ENCODE measurements at places on chromosomes 13 and 19.

DNA sequence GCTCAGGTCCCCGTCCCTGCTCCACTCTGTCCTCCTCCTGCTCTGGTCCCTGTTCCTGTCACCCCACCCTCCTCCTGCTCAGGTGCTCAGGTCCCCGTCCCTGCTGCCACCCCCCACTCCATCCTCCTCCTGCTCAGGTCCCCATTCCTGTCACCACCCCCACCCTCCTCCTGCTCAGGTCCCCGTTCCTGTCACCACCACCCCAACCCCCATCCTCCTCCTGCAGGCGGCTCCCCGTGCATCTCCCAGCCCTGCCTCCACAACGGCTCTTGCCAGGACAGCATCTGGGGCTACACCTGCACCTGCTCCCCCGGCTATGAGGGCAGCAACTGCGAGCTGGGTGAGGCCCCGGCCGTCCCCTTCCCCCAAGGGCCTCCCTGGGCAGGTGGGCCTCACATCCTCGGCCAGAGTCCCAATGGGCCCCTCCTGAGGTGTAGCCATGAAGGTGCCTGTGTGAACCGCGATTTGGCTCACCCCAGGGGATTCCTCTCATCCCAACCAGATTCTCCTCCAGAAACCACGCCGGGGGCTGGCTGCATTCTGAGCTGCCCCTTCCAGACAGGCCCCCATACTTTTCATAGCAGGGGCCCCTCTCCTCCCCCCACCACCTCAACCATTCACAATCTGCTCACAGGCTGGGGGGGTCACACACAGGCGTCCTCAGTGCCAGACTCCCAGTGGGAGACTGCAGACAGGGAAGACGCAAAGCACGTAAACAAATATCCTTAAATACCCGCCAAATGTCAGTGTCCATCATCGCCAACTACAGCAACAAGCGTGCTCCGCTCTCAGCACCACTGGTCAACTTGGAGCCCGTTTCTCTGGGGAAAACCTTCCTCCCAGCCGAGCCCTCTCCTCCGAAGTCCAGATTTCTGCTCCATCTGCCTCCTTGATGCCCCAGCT is 4.6 kb downstream of the PROZ start:
- DNase-seq = no peak

- no peak for DNase-seq
These were observed 157.5 kb downstream of the FLT1 start for GRCh38 chr13:28337166-28338005.

DNA sequence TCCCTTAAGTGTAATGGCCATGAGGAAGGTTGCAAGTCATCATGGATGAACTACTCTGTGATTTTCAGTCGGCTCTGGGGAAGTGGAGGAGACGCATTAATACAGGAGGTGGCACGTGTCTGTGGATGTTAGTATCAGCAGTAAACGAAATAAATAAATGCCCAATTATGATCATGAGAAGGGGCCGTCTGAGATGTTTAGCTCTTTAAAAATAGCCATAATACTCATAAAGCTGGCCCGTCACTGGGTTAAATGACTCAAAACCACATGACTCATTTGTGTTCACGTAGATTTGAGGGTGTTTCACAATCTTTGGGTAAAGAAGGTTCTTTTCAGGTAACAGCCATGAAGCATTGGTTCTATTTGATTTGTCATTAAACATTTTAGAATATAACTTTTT is 620.6 kb downstream of the GPC6 start:
- DNase-seq = no peak

DNA sequence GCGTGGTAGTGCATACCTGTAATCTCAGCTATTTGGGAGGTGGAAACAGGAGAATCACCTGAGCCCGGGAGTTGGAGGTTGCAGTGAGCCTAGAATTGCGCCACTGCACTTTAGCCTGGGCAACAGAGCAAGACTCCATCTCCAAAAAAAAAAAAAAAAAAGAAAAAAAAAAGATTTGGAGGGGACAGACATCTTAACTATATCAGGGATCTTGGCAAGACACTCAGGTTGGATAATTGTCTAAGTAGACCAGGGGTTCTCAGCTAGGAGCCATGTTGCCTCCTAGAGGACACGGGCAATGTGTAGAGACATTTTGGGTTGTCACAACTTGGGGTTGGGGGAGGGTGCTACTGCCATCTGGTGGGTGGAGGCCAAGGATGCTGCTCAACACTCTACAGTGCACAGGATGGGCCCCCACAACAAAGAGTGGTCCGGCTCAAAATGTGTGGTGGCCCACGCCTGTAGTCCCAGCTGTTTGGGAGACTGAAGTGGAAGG is 1.9 kb upstream of the ZNF580 start:
- peak; percentile 80 for DNase-seq

GRCh38 chr19:48378194-48378570 is 13.2 kb downstream of the KDELR1 start:
- DNase-seq = no peak

DNA sequence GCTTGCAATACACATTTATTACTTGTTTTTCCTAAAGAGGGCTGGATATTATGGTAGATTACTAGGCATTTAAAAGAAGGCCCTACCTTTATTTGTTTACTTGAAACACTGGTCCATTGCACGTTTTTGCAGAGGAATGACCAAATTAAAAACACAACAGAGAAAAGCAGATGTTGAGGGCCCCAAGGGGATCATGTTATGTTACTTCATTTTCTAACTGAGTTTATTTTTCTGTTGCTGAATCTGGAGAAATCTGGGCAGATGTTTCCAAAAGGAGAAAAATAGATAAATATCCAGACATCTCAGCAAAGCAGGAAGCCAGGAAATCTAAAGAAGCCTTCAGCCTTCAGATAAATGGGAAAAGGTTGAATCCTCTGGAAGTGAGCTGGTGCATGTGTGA is 353.0 kb downstream of the NDFIP2 start:
- DNase-seq = no peak

- DNase-seq = no peak
These were observed 14.3 kb upstream of the ILF3 start for GRCh38 chr19:10639836-10640235.

DNA sequence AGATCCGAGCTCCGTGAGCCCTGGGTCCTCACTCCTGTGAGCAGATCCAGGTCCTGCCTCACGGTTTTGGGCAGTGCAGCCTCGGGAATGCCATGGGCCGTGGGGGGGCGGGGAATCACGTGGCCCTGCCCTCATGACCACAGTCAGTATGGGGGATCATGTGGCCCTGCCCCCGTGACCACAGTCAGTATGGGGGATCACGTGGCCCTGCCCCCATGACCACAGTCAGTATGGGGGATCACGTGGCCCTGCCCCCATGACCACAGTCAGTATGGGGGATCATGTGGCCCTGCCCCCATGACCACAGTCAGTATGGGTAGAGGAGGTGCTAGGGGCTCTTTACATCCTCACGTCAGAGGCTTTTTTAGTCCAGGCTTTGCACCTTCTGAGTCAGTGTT is 64.3 kb upstream of the F7 start:
- no peak for DNase-seq

DNA sequence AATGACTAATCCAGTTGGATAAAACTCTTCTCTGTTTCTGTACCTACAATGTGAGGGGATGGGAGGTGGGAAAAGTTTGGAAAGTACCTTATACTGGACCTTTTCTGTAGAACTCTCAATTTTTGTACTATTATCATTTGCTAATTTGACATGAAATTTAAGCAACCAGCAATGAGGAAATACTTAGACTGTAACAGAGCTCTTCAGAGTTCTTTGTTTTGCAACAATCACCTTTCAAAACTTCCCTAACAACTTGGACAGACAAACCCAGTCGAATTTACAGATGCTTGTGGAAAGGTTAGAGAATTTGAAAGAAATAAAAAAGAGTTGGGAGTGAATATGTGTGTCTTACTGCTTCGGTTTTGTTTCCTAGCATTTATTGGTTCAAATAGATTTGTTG is 16.8 kb downstream of the KBTBD7 start:
- DNase-seq = no peak

DNA sequence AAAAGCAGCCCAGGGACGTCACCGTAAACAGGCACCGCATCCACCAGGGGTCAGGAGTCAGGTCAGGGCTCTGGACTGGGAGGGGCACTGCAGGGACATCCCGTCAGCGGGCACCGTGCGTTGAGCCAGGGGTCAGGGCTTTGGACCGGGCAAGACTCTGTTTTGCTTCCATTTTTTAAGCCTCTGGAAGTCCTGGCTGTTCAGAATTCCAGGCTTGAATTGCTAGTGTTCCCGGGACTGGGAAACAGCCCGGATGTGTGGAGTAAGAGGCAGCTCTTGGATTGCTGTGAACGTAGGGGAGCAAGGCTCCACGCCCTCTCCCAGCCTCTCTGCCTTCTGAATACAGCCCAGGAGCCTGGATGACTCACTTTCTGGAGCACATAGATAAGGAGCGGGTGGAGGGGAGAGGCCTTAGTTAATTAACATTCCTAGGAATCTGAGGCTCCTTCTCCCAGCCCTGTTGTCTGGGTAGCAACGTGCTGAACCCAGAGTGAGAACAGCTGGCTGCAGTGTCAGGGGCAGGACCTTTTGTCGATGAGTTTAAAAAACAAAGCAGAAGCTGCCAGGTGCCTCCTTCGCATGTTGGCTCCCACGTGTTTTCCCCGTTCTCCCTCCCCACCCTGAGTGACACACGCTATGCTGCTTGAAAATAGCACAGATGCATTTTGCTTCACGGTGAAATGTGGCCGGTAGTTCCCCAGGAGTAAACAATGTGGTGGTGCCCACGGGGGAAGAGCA is 21.9 kb downstream of the ATP11A start:
- DNase-seq = no peak

DNA sequence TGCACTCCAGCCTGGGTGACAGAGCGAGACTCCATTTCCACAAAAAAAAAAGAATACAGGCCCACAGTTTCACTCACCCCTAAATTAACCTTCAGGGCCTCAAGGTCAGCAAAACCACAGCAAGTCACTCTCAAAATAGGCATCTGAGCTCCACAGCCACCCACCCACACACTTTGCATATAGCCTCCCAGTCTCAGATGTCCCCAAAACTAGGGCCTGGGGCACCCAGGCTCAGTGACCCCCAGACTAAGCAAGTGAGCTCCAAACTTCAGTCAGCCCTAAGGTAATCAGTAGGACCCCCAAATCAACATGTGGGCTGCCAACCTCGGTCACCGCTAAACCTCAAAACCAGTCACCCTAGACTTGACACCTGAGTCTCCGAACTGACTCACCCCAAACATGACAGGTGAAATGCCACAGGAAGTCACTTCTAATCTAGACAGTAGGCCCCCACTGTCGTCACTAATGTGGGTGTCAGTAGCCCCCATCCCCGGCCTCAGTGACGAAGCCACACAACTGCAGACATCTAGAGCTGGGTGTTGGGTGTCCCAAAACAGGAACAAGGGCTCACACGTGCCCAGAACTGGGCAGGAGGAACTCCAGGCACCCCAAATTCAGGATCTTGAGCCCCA is 13.9 kb downstream of the RABAC1 start:
- DNase-seq = peak; percentile 92

DNA sequence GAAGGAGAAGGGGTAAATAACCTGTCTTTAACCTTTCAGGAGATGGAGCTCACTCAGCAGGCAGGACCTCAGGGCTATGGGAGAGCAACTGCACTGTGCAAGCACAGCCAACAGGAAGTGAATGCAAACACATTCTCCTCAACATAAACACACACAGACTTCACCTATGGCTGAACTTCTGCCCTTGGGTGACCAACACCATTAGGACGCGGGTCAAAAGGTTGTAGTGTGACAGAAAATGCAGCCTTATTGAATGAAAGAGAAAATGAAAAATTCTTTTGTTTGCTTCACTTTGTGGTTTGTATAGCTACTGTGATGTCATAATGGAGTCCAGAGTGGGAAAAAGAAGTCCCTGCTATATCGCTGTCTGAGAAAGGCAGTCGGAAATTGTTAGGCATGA is 323.0 kb downstream of the NDFIP2 start:
- DNase-seq = no peak

DNA sequence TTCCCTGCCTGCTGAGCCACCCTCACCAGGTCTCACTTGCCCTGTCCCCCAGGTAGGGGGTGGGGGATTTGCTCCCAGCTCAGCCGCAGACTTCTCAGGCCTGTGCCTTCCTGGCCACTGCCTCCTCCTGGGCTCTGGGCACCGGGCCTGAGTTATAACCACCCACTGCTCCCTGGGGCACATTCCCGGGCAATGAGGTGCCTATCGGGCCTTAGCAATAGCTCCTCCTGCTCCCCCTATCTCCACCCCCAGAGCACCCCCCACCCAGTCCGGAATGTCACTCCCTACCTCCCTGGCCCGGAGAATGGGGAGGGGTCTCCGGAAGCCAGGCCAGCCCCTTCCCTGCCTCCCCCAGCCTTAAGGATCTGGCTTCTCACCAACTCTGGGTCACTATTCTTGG is at the start of gene KLK5:
Gene KLK5, minus strand, starts transcription at position 129 of the 400 bp plus-strand sequence. CDS start 381 bp downstream, outside the sequence.
- DNase-seq = no peak

GRCh38 chr13:28037399-28037798 is 48.9 kb upstream of the URAD start:
- peak; percentile 23 for DNase-seq

GRCh38 chr13:95660981-95661581 is 15.9 kb upstream of the DNAJC3 start:
- no peak for DNase-seq

DNA sequence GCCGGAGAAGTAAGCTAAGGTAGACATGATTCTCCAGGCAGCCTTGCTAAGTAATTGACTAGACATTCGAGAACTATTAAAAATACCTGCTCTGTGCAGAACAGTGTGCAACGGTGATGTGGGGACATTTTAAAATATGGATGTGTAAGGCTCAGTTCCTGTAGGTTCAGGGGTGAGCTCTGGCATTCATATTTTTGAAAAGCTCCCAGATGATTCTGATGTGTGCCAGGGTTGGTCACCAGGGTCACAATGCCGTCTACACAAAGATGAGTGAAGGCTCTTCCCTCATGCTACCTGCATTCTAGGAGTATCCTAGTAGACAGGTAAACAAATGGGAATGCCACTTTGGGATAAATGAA is 702 bp upstream of the EPSTI1 start:
- no peak for DNase-seq

DNA sequence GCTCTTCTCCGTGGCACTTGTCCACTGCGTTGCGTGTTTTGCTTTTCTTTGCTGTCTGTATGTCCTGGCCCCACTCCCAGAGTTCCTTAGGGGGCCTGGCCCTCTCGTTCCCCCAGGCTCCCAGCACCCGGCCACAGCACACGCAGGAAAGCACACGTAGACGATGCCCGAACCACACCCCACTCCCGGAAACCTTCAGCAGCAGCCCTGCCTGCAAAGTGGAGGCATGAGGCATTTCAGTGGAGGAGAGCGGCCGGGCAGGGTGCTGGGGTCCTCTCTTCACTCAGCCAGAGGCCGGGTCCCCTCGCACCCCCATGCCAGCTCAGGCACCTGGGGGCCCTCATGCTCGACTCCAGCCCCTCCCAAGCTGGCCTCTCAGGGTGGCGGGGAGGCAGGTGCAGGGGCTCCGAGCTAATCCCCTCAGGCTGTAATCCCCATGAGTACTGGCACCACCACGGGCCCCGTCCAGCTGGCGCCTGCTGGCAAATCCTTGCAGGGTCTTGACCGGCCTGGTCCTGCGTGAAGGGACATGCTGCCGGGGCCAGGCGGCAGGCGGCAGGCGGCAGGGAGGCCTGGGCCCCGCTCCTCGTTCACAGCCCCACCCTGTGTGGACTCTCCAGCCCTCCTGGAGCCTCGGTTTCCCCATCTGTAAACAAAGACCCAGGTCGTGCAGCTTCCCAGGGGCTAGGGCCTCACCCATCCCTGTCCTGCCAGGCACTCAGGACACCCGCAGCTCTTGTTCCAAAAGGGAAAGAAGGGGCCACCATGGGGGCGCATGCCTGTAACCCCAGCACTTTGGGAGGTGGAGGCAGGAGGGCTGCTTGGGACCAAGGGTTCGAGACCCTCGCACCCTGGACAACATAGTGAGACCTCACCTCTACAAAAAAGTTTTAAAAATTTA is 7.0 kb downstream of the PIP5K1C start:
- no peak for DNase-seq

GRCh38 chr19:1206150-1206863 is 729 bp downstream of the STK11 start:
- DNase-seq = no peak

GRCh38 chr19:1579222-1579621 is 11.1 kb upstream of the MEX3D start:
- no peak for DNase-seq

Measured in stimulated activated CD8-positive, alpha-beta memory T cell treated with anti-CD3 and anti-CD28 coated beads, Interleukin-4, amount 100 ng/mL, for 48 hours (primary cell).